Peyer's patch (tissue), 4 donors: ENCODE measurements at places on chromosomes 16 and 17. TPM values are rescaled to one million over a fixed set of nuclear protein-coding genes. Genes with fewer than 3 reads are reported as not detected.

GRCh38 chr16:87391950-87392820 lies at the start of gene MAP1LC3B:
Gene MAP1LC3B, plus strand, starts transcription at chr16:87392336. Its CDS starts 92 bp downstream, at chr16:87392428.
- DNase-seq, result peak; percentile 96

DNA sequence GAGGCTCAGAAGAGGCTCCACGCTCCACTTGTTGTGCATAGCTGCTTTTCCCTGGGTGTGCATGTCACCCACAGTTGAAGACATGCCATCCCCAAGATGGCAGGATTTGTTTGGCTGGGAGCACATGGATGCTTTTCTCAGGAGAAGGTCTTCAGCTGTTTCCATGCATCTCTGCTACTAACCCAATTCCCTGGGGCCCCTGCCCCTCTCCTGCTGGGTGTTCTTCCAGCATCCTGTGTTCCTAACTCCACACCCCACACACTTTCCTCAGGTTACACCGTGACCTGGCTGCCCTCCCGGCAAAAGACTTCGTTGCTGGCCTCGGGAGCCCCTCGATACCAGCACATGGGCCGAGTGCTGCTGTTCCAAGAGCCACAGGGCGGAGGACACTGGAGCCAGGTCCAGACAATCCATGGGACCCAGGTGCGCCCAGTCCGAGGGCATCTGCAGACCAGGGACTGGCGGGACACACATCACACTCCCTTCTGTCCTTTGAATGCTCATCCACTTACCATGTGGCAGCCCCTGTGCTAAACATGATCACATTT lies 21.5 kb downstream of the ITGAL start:
- DNase-seq, result no peak

DNA sequence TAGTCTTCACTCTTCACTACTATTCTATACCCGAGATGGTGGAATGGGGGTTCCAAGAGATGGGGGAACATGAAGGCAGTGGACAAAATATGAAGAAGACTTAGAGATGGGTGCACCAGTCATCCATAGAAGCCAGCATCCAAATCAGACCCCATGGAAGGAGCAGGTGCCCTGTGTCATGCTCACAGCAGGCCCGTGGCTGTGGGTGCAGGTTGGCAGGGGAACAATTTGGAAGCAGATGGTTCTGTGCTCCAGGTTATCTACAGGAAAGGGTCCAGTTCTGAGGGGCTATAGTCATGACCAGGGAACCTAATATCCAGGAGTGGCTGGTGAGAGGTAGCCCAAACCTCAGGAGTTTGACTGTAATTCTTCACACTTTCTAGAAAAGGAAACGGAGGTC lies 9.6 kb upstream of the LPCAT2 start:
- DNase-seq, result no peak

- DNase-seq, result no peak
These were observed 177.1 kb upstream of the WSCD1 start for GRCh38 chr17:5892921-5893675.

DNA sequence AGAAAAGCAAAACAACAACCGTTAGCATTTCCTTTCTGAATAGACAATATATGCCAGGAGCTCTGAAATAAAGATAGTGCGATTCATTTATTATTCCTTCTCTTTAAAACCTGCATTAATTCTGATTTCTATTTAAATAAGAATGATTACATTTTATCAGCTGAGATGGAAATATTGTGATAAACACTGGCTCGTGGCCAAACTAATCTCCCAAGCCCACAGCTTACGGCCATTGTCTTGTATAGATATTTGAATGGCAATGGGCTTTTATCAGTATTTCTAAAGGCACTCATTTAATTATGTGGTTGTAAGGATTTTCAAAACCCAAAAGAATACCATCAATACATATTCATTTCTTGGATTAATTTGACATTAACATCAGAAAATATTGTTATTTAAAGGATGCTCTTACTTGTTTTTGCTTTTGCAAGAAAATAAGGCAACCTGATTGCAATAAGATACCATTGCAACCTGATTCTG lies 123.7 kb upstream of the IRX5 start:
- no peak for DNase-seq

DNA sequence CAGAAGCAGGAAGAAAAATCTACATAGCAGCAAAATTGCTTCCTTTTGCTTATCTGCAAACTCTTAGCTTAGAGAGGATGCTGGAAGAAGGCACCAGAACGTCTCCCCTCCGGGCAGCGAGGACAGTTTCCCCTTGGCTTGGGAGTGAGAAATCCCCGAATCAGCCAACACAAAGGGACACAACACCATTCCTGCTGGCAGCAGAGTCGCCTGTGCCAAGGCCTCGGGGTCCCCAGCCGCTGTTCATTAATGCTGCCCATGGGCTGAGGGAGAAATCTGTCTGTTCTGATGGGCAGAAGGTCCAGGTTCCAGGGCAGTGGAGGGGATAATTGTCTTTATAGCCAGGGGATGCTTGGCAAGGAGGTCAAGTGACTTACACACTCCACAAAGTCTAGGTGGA lies 38.0 kb downstream of the CACNG3 start:
- no peak for DNase-seq

- DNase-seq, result no peak
These were observed 14.9 kb downstream of the IRF8 start for GRCh38 chr16:85913688-85914422.

DNA sequence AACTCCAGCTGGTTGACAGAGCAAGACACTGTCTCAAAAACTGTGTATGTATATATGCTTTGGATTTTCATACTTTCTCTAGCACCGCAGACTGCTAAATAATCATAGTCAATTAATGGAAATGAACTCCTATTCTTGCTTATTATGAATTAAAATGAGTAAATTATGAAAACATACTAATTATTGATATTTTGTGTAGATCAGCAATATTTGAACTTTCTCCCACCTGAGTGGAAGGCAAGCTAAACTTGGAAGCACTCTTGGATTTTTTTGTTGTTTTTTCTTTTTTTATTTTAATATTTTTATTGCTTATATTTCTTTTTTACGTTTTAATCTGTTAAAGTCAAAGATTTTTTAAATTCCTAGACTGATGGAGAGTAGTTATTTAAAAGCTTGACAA lies 201.7 kb downstream of the CDRT15L2 start:
- no peak for DNase-seq

- no peak for DNase-seq
These were observed 292.5 kb downstream of the PHKB start for GRCh38 chr16:47753659-47754058.

GRCh38 chr17:10200645-10201044 lies 2.2 kb upstream of the GAS7 start:
- no peak for DNase-seq

- DNase-seq, result no peak
These were observed 670.1 kb upstream of the C16orf82 start for GRCh38 chr16:26396511-26397235.

GRCh38 chr17:36506249-36506826 lies 19.9 kb downstream of the ZNHIT3 start:
- no peak for DNase-seq

DNA sequence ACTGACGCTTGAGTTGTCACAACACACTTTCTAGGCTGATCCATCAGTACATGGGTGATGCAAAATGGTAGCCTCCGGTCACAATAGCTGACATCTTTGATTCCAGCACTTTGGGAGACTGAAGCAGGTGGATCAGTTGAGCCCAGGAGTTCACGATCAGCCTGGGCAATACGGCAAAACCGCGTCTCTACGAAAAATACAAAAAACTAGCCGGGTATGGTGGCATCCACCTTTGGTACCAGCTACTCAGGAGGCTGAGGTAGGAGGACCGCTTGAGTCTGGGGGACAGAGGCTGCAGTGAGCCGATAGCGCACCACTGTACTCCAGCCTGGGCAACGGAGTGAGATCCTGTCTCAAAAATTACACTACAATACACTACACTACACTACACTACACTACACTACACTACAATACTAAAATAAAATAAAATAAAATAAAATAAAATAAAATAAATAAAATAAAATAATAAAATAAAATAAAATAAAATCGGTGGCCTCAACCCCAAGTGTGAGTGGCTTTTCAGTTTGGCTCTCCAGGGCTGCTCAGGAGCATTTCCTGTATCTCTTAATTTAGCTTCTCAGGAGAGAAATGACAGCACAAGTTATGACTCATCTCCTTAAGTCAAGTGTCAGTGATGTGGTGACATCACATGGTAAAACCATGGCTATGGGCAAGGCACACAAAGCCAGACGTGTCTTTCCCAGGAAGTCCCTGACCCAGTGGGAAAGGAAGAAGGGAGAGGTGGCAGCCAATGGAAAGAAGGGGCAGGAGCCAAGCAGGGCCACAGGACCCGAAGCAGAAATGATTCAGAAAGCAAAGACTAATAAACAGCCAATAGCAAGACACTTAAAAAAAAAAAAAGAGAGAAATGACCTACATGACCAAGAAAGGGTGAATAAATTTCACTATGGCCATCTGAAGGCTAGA lies 75.3 kb upstream of the TBC1D3K start:
- no peak for DNase-seq

- no peak for DNase-seq
These were observed 19.6 kb downstream of the CPPED1 start for GRCh38 chr16:12784076-12784475.

- no peak for DNase-seq
These were observed 71.3 kb upstream of the METRNL start for GRCh38 chr17:83008186-83008510.

DNA sequence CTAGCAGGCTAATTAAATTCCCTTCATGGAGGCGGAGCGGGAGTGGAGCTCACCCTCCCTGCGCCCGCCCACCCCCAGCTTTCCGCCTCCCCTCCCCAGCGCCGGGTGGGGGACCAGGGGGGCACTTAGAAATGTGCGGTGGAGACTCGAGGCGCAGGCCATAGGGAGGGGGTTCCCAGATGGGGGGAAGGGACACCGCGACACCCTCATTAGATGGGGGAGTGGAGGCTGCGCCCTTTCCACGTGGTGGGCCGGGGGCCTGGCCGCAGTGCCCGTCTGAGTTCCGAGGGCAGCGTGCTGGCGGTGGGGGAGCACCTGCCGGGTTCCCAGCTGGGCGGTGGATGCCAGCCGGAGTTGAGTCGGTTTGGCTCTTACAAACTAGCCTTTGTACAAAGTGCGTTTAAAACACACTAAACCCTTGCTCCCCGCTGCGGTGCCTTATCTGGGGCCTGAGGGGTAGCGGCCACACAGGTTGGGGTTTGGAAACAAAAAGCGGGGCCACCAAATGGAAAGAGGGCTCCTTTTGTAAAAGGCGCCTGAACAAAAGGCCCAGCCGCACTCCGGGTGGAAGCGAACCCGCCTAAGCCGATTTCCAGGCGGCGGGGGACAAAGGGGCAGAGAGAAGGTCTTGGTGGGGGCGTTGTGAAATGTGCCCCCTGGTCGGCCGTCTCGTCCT lies 1.4 kb downstream of the GSE1 start:
- DNase-seq, result no peak

DNA sequence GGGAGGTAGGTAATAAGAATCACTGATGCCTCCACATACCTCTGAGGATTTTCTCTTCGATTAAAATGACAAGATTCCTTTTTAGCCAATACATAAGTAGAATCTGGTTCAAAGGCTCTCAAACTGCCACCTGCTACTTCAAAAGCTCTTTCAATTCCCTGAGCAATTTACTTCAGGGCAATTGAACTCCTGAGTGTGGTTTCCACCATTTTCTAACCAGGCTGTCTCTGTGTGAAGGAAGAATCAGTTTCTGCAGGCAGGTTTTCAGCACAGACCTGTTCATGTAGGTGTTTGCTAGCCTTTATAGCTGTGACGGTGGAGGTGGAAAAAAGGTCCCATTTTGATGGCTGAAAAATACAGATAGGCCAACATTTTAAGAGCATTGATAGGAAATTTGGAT lies 18.2 kb upstream of the HS3ST3B1 start:
- no peak for DNase-seq

DNA sequence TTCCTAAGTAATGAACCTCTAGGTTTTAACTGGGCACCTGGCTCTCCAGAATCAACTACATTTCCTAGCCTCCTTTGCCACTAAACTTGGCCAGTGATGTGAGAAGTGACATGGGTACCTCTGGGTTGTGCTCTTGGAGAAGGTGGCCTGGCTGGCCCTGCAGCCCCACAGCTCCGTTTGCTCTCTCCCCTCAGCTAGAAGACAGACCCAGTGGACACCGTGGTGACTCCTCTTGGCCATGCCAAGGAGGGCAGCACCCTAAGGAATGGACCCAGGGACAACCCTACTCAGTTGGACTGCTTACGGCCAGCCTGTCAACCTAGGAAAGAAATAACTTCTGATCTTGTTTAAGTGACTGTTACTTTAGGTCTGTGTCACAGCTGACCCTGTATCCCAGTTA lies 151.4 kb downstream of the TMEM132E start:
- no peak for DNase-seq

DNA sequence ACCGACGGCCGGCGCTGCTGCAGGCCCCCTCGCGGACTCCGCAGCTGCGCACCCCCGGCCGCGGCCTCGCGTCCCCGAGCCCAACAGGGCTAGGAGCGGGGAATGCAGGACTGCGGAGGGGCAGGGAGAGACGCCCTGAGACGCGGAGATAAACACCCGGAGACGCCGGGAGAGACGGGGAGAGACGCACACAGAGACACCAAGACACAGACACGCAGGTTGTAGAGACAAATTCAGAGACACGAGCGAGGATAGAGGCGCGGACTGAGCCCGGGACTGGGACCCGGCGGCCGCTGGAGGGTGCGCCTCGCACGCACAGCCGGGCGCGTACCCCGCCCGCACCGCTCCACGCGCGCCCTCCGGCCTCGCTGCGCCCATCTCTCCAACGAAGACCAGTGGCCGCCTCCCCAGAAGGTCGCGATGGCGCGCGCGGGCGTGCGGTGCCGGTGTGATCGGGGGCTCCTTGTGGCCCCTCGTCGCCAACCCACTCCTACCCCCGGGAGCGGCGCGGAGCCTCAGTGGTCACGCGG lies 902 bp downstream of the STAC2 start:
- DNase-seq, result no peak

DNA sequence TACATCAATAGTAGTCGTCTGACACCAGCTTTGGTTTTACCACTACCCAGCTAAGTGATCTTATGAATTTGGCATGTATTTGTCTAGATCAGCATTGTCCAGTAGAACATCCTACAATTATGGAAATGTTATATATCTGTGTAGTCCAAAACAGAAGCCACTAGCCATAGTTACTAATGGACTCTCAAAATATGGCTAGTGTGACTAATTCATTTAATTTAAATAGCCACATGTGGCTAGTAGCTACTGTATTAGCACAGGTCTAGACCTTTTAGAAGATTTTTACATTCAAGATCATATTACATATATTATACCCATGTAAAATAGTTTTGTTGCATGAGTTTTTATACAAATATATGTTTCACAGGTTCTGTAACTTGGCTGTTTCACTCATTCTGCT lies 27.0 kb upstream of the NFAT5 start:
- no peak for DNase-seq

- DNase-seq, result no peak
These were observed 52.5 kb upstream of the WSB1 start for GRCh38 chr17:27241346-27241946.

GRCh38 chr16:66256919-66257318 lies 109.6 kb upstream of the CDH5 start:
- peak; percentile 18 for DNase-seq

- DNase-seq, result no peak
These were observed 13.1 kb downstream of the UNC13D start for GRCh38 chr17:75831032-75831571.

- no peak for DNase-seq
These were observed 20.3 kb downstream of the G6PC1 start for GRCh38 chr17:42920922-42921321.

The FAM20A gene
- total RNA-seq, result 2.5 TPM

The UTS2R gene
- total RNA-seq, result not detected

The TCAP gene
- not detected for total RNA-seq

The PDIA2 gene
- total RNA-seq, result 15.3 TPM

The GPR139 gene
- total RNA-seq, result not detected

The ZMYND15 gene
- total RNA-seq, result not detected

The GP2 gene
- total RNA-seq, result 13.0 TPM

The AP1G1 gene
- 152 TPM for total RNA-seq

The TLCD3B gene
- total RNA-seq, result not detected

The RABEP1 gene
- total RNA-seq, result 20.5 TPM

The RASL10B gene
- 1.1 TPM for total RNA-seq

The PIK3R5 gene
- total RNA-seq, result 6.3 TPM

The CD300A gene
- 61.1 TPM for total RNA-seq

The TPSD1 gene
- total RNA-seq, result not detected
